GM04504 (cell line): ENCODE measurements at places on chromosomes 4 and X.

GRCh38 chr4:518569-519083, 19.6 kb downstream of the PIGG start:
- no peak for DNase-seq

DNA sequence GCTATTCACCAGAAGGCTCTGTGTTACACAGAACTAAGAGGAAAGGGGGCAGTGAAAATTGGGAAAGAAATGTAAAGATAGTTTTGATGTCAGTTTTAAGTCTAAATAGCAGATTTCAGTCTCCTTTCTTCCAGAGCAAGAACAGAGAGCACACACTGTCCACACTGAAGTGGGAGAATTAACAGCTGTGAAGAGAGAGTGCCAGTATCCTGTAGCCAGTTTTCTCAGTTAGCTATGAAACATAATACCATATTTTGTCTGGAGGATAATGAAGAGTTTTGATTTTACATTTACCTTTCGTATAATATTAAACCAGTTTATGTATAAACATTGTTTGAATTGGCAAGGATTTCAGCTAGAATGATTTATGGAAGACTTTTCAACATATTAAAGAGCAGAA, 35.1 kb downstream of the FBXO8 start:
- no peak for DNase-seq

DNA sequence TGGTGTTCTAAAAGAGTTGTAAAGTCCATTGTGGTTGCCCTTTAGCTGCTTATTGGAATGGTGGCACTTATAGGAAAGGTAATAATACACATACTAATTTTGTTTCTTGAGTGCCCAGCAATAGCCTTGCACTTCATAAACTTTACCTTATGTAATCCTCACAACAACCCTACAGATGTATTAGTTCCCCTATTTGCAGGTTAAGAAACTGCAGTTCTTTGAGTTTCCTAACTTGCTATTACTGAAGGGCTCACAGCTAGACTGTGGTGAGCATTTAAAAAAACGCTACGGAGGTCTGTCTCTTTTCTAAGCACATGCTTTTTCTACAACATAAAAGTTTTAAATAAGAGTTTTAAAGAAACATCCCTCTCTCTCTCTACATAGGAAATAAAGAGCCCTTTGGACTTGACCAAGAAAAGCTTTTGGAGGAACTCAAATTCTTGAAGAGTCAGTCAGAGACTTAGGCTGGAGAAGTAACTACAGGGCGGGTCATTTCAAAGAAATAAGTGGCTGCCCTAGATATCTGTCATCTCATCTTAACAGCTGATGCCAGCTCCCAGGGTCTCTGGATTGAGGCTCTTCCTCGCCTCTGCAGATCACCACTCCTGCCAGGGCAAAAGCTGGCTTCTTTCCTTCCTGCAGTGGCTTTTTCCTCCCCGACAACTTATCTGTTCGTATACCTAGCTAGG, 42.0 kb upstream of the FBXW7 start:
- no peak for DNase-seq

DNA sequence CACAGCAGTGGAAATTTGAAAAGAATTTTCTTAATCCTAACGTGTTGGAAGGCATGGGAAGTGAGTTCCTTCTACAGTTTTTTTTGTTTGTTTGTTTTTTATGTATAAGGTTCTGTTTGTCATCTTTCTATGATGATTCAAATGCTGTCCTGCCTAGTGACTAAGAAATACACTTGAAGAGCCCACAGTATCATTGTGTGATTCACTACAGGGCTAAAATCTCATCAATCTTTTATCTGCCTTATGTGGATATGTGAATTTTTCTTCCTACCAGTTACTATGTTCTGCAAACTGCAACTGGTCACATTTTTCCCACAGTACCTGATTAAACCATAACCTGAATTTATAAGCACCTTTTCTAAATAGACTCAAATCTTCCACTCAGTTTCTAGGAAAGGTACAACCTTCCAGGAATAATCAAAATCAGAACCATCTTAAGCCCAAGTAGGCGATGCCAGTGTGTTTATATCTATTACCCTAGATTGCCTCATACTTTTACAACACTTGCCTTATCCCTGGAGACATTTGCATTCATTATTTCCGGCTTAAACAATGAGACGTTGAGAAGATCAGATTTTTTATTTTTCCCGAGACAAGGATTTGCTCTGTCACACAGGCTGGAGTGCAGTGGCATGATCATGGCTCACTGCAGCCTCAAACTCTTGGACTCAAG, 214.6 kb upstream of the GALNT7 start:
- DNase-seq = no peak

DNA sequence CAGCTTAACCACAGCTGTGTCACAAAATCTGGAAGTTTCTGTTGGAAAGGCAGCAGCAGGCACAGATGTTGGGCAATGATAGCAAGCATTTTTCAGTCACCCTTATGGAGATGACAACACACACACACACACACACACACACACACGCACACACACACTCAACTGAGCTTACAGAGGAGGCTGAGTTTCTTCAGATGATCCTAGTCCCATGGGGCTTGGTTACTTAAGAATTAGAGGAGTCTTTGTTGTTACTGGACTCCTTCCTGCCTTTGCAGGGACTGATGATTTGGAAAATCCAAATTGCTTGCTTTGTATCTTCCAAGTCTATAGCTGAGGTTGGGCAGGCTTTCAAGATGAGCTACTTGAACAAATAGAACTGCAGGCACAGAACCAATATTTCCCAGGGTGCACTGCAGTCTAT, 740.1 kb upstream of the PITX2 start:
- peak; percentile 72 for DNase-seq

DNA sequence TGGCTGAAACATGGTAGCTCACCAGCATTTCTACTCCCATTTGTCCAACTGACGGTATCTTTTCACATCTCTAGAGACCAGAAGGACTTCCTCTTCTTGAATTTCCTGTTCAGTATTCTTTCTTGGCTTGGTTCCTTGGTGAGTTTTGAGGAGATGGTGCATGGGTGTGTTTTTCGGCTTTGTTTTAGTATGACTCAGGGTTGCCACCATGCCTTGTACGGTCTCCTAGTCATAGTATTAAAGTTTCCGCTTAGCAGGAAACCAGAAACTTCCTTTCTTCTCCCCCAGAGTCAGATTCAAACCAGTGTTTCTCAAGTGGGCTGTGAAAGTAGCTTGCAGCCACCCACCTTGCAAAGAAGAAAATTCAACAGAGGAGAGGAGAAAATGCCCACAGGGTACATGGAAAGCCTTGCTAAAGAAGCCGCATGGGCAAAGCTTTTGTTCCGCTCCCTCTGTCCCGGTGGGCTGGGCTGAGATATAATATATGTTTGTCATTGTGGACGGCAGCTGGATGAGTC, 5.7 kb downstream of the CD99 start:
- DNase-seq = peak; percentile 71

DNA sequence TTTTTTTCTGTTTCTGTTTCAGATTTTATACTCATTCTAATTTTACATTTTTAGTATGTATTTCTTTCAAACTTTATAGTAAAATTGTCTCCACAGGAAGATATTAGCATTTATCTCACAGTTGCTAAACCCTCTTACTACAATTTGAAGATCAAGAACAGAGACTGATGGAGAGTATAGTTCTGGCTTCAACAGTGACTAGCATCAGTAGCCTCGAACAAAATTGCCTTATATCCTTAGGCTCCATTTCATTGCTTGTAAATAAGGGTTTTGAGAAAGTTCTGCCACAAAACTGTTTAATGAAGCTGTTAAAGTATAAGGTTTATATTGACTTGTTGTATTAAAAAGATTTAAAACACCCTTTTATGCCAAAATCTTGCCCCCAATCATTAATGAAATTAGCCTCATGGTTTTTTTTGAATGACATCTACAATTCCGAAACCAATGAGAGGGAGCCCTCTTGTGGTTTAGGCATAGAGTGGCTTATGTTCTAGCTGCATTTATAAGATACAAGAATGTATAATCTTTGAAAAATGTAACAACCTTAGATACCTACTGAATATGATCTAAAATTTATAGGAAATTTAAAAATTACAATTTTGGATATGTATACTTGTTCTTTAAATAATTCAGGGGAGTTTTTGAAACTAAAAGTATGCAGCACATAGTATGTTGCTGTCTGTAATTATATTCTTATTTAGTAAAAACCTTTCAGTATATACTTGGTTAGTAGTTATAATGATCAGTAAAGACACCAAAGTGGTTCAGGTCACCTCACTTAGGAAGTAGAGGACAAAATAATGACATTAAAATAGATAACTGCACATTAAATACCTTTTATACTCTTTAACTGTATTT, 109.8 kb upstream of the HPGD start:
- peak; percentile 17 for DNase-seq

GRCh38 chrX:10133980-10134676, 22.6 kb upstream of the CLCN4 start:
- DNase-seq = no peak

DNA sequence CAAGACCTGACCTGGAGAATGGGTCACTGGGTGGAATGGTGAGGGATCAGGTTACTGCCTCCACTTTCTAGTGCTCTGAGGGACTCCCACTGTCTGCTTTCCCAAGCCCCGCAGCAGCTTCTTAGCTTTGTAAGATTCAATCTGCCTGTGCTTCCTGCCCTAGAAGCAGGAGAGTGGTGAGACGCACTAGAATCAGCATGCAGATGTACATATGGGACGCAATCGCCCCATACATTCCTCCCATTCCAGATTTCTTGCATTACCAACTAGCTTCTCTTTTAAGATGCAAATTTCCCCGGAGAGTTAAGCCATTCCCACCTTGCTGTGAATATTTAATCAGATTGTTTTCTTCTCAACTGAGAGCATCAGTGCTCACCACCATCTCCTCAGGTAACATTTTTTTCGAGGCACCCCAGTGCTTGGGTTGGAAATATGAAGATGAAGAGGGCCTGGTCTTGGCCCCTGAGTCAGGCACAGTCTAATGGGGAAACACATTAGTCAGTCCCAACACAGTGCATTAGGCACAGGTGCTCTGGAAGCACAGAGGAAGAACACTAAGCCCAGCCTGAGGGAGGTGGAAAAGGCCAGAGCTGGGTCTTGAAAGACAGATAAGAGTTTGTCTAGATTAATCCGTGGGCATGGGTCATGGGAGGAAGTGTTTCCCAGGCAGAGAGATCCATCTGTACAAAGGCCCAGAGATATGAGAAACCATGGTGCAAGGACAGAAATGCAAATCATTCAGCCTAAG, 66.7 kb upstream of the PRPS1 start:
- no peak for DNase-seq

- DNase-seq = no peak
Observed at GRCh38 chrX:153538424-153538823, 21.0 kb downstream of the ATP2B3 start.

GRCh38 chr4:86496094-86497080, 97.7 kb upstream of the PTPN13 start:
- DNase-seq = no peak

GRCh38 chr4:85153221-85153620, 186.7 kb upstream of the WDFY3 start:
- DNase-seq = no peak

DNA sequence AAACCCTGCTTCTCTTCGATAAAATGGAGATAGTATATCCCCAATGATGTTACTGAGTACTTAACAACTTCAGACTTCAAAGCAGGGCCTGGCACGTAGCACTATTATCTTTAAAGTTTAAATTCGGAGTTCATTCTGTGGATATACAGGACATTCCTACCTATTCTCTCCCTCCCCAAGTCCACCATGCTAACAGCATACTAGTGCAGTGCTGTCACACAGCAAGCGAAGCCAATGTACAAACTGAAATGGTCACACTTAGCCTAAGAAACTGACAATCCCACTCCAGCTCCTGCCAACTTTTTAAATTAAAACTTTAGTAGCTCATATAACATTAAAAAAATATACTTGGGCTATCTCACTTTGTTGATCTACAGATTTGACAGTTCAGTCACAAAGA, 1.2 kb upstream of the DNAJB14 start:
- no peak for DNase-seq

- no peak for DNase-seq
Observed at GRCh38 chrX:1593286-1594271, 2.2 kb downstream of the AKAP17A start.

- DNase-seq = no peak
Observed at GRCh38 chr4:134934036-134934808, 732.6 kb upstream of the PABPC4L start.

GRCh38 chrX:103533511-103534216, 14.4 kb upstream of the RAB40A start:
- peak; percentile 44 for DNase-seq

GRCh38 chr4:154822775-154823174, 41.7 kb downstream of the RBM46 start:
- peak; percentile 58 for DNase-seq

DNA sequence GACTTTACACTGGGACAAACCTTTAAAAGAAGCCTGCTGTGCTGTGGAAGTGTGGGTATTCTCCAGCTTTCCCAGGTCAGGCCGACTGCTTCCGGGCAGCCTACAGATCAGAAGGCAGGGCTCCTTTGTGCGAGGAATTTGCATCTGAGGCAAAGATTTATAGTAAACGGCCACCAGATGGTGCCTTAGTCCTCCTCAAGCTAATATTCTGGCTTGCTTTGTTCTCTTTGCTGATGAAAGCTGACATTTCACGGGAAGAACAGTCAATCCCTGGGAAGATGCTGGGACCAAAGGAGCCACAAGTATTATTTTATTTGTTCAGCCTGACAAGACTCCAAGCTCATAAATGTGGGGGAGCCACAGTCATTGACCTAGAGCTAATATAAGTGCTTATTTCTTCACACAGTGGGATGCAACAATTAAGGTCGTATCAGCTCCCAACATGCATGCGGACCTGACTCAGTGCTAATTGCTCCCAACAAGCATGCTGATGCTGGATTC, 120.7 kb upstream of the TRIM2 start:
- peak; percentile 48 for DNase-seq

DNA sequence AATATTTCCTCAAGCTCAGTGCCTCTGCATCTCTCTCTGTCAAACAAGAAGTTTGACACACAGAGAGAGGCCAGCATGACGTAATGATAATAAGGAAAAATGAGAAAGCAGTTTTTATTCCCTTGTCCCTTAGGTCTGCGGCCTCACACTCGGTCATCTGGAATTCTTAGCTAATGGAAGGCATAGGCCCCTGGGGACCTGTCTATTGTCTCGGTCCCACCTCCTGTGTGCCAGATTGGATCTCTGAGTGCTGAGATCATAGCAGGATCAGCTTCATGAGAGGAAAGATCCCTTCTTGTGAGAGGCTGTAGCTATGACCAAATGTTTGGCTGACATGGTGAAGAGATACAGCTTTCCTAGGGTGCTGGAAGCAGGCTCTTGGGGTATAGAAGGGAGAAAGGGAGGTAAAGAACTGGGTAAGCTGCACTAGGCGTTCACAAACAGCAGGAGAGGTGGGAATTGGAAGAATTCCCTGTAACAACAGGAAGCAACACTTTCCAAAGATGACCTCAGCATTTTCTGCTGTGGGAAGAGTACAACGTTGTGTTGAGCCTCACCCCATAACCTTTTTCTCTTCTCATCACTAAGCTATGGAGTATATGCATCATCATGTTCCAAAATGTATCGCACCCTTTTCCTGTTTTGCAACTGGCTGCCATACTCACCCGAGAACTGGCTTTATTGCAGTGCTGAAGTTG, 20.2 kb downstream of the TMEM31 start:
- peak; percentile 56 for DNase-seq

- no peak for DNase-seq
Observed at GRCh38 chrX:155023907-155024833, 1.6 kb upstream of the F8 start.

GRCh38 chr4:159719531-159719930, 616.7 kb downstream of the RAPGEF2 start:
- DNase-seq = no peak
